ENCODE measurements at places on chromosomes 1 and 21.

GRCh38 chr21:45644041-45644906 lies 749 bp downstream of the PCBP3 start:
- DNase-seq, result no peak

- no peak for DNase-seq
Observed at GRCh38 chr1:68149110-68149798, 83.1 kb downstream of the WLS start.

DNA sequence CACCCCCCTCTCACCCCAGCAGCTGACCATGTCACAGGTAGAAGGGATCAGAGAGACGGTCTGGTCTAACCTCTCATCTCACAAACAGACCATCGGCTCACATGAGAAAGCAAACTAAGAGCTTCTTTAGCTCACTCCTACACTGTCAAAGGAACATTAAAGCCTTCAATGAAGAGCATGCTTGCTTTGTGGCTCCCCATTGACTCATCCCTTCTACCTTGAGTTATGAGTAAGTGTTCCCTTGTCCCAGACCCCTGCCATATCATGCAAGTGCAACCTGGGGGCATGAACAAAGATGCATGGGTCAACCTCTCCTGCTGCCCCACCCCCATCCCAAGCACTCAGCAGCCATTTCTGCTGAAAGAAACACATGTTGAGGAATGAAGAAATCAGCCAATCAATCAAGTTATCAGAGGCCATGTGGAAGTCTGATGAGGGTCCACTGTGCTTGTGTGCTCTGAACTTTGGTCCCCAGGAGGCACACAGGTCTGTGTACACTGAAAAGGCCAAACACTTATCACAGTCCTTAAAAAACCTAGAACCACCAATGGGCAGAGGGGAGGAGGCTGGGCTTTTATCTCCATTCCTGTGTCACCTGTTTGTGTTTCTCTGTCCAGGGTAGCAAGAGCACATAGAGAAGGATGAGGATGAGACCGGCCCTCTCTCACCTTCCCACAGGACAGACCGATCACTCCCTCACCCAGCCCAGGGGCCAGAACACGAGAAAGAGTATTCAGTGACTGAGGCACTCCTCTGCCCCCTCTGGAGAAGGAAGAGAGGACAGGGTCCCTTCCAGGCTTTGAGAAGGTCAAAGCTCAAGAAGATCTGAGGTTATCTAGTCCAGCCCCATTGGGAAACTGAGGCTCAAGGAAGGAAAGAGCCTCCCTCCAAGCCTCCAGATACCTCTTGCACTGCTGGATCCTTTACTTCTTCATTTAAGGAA lies 9.5 kb downstream of the ETNK2 start:
- no peak for DNase-seq

DNA sequence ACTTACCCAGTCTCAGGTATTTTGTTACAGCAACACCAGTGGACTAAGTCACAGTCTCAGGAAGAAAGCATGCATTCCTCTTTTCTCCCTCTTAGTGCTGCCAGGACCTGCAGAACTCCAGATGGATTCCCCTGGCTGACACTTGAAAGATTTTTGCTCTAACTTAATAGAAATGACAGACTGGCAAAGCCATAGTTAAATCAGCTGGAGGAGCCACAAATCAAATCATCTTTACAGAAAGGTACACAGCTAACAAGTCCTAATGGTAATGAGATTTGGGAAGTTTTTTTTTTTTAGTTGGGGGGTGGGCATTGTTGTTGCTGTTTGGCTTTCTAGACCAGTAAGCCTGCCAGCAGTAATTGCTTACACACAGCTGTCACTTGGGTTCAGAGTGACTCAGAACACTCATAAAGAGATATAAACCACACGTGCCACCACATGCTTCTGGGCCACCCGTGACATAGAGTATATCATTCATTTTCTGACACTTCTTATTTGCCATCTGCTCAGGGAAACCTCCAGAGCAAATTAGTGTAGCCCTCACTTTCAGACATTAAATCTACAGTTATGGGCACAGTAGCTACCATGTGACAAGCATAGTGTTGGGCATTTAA lies 72.4 kb downstream of the FH start:
- no peak for DNase-seq

GRCh38 chr1:68183895-68184294 lies 48.4 kb downstream of the WLS start:
- DNase-seq, result no peak

DNA sequence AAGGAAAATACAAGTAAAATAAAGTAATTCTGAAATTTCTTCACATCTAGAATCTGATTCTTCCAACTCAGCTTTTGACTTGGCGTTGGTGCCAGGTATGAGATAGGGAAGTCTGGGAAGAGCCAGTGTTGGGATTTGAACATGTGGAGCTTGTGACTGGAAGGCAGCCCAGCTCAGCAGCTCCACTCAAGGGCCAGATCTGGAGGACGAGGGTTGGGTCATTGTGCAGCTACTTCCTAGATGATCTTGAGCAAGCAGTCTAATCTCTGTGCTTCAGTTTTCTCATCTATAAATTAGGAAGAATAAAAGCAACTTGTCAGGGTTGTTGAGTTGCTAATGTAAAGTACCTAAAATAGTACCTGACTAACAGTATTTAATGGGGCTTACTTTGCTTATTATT lies 5.0 kb downstream of the ADARB1 start:
- DNase-seq, result no peak

GRCh38 chr1:21910558-21911204 lies 26.4 kb downstream of the HSPG2 start:
- no peak for DNase-seq

- DNase-seq, result no peak
Observed at GRCh38 chr1:161019751-161020495, 1.0 kb downstream of the F11R start.

DNA sequence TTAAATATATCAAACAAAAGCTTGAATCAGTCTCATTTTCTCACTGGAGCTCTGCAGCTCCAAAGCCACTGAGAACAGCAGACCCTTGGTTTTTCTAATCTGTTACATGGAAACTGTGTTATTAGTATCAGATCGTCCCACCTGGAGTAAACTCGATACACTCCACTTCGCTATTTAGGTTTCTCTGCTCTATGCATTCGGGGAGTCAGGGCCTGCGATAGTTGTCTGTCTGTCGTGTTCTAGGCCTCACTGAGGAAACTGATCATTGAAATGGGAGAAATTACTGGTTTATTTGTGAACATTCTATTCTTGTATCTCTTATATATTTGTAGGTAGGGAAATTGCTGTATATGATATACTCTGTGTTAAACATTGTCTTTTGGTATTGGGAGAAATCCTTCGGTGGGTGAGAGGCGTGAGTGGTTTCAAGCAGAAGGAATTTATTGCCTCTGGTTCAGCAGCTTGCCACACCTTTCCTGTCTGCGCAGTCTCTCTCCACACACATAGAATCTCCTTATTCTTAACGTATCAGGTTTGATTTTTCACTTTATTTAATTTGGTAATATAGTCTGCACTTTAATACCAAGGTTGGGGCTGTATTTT lies 8.5 kb downstream of the PRDM2 start:
- DNase-seq, result no peak

DNA sequence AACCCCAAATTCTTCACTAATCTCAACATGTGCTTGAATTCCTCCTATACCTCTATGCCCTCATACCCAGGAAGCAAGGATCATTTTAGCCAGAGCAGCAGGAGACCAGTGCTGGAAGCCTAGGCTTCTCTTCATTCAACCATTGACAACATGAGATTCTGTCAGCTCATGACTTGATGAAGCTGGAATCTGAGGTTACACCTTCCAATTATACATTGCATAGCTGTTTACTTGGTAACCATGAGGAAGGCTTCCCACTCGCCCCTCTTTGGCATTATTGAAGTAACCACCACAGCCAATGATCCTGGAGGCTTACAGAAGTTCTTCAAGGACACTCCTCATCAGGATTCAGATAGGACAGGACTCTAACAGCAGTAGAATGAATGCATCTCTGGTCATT lies 160.3 kb downstream of the TPR start:
- no peak for DNase-seq

DNA sequence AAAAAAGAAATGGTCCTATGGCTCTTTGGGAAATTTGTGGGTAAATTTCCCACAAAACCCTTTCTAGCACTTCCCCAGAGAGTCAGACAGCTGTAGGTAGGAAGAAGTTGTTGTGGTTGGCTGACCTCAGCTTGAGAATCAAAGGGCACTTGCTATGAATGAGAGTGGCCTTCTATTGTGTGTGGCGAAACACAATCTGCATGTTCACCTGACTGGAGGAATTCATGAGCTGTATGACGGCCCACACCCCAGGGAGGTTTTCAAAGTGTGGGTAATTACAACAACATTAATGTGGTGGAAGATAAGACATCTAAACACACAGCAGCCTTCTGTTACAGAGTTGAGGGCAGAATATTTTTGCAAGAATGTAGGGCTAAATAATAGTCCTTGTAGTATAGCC lies 38.8 kb downstream of the NGF start:
- DNase-seq, result no peak

GRCh38 chr1:166164995-166165660 lies 1.7 kb downstream of the FAM78B start:
- no peak for DNase-seq

- DNase-seq, result no peak
Observed at GRCh38 chr1:203547147-203547546, 53.2 kb downstream of the OPTC start.

DNA sequence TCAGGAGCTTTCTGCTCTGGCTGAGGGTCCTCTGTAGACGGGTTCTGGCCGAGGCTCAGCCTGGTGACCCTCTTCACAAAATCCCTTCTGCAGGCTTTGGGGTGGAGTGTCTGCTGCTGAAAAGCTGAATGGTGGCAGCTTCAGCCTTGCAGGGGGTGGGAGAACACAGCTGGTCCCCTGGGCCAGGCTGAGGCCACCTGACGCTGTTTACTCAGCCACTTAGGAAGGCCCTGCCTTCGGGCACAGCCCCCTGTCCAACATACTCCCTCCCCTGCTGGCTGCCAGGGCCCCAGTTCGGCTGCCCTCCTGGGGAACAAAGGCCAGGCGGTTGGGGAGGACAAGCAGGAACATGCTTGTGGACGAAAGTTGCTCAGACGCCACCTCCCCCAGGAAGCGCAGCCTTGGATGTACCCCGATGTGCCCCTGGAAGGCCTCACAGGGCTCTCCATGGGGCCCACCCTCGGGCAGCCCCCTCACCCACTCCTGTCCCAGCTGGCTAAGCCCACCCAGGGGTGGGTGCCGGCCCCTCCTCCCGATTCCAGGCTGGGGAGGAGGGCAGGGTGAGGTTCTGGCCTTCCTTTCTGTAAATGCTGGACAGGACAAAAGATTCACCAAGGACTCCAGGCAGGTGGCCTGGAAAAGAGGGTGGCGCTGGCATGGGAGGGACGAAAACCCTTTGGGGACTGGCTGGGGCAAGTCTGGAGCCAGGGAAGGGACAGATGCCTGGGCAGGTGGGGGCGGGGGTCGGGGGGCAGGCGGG lies at the start of gene ANKRD65:
TSS of gene ANKRD65 (minus strand) at position 130 of the 760 bp plus-strand sequence. CDS start 271 bp downstream, outside the sequence.
- DNase-seq, result no peak

- no peak for DNase-seq
Observed at GRCh38 chr1:60948486-60948885, 133.9 kb upstream of the NFIA start.

DNA sequence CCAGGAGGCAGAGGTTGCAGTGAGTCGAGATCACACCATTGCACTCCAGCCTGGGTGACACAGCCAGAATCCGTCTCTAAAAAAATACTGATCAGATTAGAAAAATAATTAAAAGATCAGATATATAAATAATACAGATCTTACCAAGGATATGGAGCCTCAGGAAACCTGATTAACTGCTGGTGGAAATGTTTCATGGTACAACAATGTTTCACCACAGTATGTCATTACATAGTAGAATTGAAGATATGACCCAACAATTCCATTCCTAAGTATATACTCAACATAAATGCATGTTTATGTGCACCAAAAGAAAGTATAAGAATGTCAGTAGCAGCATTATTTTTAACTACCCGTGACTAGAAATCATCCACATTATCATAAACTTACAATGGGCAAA lies 41.7 kb downstream of the CD53 start:
- DNase-seq, result no peak

- DNase-seq, result no peak
Observed at GRCh38 chr21:37437376-37438080, 71.0 kb downstream of the DYRK1A start.

DNA sequence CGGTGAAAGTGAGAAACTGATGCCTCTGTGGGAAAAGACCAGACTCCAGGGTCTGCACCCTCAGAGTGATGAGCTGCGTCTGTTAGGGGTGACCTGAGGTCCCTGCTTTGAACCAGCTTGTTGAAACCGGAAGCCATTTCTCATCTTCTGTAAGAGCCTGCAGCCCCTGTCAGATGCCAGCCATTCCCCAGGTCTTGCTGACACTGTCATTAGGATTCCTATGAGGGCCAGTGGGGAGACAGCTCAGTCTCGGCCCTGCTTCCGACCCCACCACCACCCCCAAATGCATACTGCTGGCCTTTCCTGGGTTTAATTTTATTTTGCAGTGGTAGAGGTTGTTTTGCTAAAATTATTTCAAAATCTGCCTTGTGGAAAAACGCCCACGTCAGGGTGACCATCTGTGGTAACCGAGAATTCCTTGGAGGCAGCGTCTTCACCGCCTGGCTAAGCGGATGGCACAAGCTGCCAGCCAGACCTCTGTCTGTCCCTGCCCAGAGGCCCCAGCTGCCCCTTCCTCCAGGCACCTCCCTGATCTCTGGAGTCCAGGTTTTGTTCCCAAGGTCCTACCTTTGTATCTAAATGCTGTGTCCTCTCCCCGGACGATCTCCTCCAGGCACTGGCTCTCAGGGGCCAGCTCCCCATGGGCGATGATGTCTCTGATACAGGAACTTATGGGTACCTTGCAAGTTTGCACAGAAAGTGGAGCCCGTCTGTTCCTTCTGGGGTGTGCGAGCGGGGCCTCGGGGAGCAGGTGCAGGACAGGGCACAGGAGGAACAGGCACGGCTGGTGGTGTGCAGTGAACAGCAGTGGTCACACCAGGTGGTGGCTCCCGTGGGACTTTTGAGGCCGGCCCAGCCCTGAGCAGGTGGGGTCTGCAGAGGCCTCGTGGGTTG lies 49.9 kb downstream of the PRKCZ start:
- no peak for DNase-seq

DNA sequence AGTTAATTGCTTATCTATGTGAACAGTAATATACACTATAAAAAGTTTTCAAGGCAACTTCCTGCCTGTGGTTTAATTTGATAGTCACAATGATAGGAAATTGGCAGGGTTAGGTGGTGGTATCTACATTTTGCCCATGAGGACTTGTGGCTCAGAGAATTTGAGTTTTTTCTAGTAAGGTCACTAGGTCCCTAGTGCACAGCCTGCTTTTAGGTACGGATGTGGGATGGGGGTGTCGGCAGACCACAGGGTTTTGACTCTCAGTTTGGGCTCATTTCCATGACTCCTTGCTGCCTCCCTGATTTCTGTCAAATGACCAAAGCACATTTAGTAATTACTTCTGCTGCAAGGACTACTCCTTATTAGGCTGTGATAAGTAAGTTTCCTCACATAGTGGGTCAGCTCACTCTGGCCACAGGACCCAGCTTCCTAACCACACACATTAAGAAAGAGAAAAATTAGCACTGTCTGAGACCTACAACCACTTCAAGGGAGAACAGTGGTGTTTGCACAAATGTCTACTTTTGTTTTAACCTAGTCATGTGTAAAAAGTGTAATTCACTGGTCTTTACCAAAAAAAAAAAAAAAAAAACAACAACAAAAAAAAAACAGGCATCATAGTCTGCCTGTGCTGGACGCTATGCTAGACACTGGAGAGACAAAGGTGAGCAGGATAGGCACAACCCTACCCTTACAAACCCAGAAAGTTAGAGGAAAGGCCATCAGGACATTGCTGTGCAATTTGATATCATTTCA lies 43.7 kb downstream of the MRPL39 start:
- DNase-seq, result no peak

- no peak for DNase-seq
Observed at GRCh38 chr1:168470901-168471431, 72.8 kb downstream of the XCL2 start.

- no peak for DNase-seq
Observed at GRCh38 chr1:219220945-219221344, 47.3 kb downstream of the LYPLAL1 start.

- DNase-seq, result no peak
Observed at GRCh38 chr1:91752324-91752723, 133.6 kb downstream of the TGFBR3 start.
